ENCODE measurements at places on chromosomes 7 and 10.

GRCh38 chr7:99255463-99255862 lies 17.2 kb upstream of the MYH16 start:
- DNase-seq, result no peak
- no peaks in the 10 kb centered on the region for H3K36me3 ChIP-seq
- H3K4me3 ChIP-seq, result no peak overlapping the region
- no peaks in the 10 kb centered on the region for H3K27me3 ChIP-seq
- H3K4me1 ChIP-seq, result no peaks in the 10 kb centered on the region

DNA sequence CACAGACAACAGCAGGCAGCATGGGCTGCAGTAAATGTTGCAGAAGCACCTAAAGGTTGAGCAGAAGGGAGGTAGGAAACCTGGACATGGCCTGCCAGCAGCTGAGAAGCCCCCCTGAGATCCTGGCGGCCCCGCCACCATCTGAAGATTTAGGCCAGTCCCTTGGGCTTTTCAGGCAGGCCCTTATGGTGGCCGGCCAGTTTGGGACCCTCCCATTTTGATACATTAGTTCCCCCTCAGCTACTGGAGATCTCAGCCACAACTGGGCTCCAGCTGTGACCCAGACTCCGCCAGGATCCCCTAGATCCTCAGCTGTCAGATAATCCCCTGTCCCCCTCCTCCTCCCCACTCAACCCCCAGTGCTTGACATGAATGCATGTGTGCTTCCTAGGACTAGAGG lies 34.4 kb downstream of the ZNF783 start:
- H3K4me3 ChIP-seq, result no peak overlapping the region
- no peaks in the 10 kb centered on the region for H3K27me3 ChIP-seq
- H3K36me3 ChIP-seq, result peaks cover 12% of the 10 kb centered on the region

- no peak for DNase-seq
- no peaks in the 10 kb centered on the region for H3K4me1 ChIP-seq
- H3K36me3 ChIP-seq, result no peaks in the 10 kb centered on the region
- no peaks in the 10 kb centered on the region for H3K27me3 ChIP-seq
- no peak overlapping the region for H3K4me3 ChIP-seq
These were observed 51.9 kb downstream of the ASZ1 start for GRCh38 chr7:117375380-117375779.

GRCh38 chr10:68628576-68629127 lies 68.5 kb downstream of the TET1 start:
- no peaks in the 10 kb centered on the region for H3K27me3 ChIP-seq
- DNase-seq, result no peak
- peaks cover 14% of the 10 kb centered on the region for H3K4me1 ChIP-seq
- H3K27ac ChIP-seq, result no peak overlapping the region
- no peak overlapping the region for H3K4me3 ChIP-seq

- DNase-seq, result no peak
- no peaks in the 10 kb centered on the region for H3K36me3 ChIP-seq
These were observed 49.8 kb downstream of the FHIP2A start for GRCh38 chr10:114871379-114871778.

DNA sequence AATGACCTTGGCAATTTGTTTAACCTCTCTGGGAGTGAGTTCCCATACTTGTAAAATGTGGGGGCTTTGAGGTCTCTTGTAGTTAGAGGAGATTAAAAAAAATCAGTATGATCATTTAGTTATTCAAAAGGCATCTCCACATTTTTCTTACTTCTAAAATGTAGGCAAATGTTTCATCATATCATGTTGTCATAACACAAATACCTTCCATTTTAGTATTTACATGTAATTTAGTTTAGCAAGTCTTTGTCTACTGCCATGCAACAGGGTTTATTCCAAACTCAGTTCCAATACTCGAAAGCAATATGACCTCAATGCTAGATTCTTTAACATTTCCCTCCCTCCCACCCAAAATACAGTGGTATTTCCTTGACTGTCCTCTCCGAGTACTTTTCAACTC lies 262.8 kb upstream of the IMMP2L start:
- DNase-seq, result no peak
- H3K36me3 ChIP-seq, result no peaks in the 10 kb centered on the region
- no peaks in the 10 kb centered on the region for H3K4me1 ChIP-seq
- no peak overlapping the region for H3K27ac ChIP-seq

DNA sequence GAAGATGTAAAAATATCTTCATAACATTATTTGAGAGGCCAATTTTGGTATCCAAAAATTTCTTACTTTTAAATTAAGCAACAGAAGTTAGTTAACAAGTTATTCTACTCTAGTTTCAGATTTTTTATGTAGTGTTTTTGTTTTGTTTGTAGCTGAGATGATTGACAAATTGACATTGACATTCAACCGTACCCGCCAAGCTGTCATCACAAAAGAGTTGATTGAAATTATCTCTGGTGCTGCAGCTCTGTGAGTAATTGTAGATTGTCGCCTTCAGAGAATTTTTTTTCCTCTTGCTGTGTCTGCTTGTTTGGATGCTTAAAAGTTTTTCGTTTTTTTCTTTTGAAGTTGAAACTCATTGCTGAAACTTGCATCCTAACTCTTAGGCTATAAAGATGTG lies 14.6 kb downstream of the ATP5F1C start:
- H3K27me3 ChIP-seq, result no peaks in the 10 kb centered on the region
- H3K4me1 ChIP-seq, result no peaks in the 10 kb centered on the region
- peaks cover 81% of the 10 kb centered on the region for H3K36me3 ChIP-seq
- H3K4me3 ChIP-seq, result no peak overlapping the region

GRCh38 chr7:145092766-145093165 lies 256.9 kb upstream of the TPK1 start:
- no peak for DNase-seq
- no peaks in the 10 kb centered on the region for H3K27me3 ChIP-seq
- H3K4me3 ChIP-seq, result no peak overlapping the region
- H3K27ac ChIP-seq, result no peak overlapping the region
- no peaks in the 10 kb centered on the region for H3K36me3 ChIP-seq

GRCh38 chr10:64573623-64574325 lies 1052.6 kb downstream of the REEP3 start:
- no peaks in the 10 kb centered on the region for H3K27me3 ChIP-seq
- no peak overlapping the region for H3K27ac ChIP-seq
- DNase-seq, result no peak
- H3K4me3 ChIP-seq, result no peak overlapping the region

DNA sequence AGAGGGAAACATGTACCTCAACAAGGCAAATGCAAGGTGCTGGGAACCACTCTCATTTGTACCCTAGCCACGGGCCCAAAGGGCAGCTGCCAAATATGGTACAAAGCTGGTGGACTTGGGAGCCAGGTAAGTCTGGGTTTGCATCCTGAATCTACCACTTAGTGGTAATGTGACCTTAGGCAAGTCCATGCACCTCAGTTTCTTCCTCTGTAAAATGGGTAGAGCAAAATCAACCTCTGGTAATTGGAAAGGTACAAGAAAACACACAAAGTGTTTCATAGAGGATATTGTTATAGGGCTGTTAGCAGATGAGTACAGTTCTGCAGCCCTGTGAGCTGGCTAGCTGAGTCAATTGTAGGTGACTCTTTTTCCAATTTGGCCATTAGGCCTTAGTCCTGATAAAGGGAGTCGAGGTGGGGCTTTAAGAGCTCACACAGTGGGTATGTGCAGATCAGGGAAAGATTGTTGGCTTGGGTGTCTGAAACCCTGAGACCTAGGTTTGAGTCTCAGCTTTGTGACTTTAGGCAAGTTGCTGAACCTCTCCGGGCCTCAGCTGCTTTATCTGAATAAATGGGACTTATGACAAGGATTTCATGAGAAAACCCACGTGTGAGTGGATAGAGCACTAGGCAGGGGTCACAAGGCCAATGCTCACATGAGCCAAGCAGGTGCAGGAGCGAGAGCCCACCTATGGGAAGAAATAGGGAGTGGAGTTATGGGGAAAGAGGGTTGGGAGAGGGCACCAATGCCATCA lies 121.3 kb upstream of the GDF10 start:
- H3K4me3 ChIP-seq, result no peak overlapping the region
- no peak for DNase-seq
- H3K36me3 ChIP-seq, result no peaks in the 10 kb centered on the region
- no peak overlapping the region for H3K27ac ChIP-seq

- no peak overlapping the region for H3K4me3 ChIP-seq
- H3K36me3 ChIP-seq, result no peaks in the 10 kb centered on the region
- no peaks in the 10 kb centered on the region for H3K4me1 ChIP-seq
- H3K27me3 ChIP-seq, result no peaks in the 10 kb centered on the region
These were observed 68.7 kb downstream of the SGMS1 start for GRCh38 chr10:50554995-50555568.

- H3K27ac ChIP-seq, result no peak overlapping the region
- H3K27me3 ChIP-seq, result no peaks in the 10 kb centered on the region
- no peaks in the 10 kb centered on the region for H3K4me1 ChIP-seq
- H3K4me3 ChIP-seq, result no peak overlapping the region
- DNase-seq, result no peak
These were observed 31.2 kb downstream of the CFAP69 start for GRCh38 chr7:90276033-90276728.

- H3K36me3 ChIP-seq, result no peaks in the 10 kb centered on the region
- no peaks in the 10 kb centered on the region for H3K4me1 ChIP-seq
- no peak for DNase-seq
- no peaks in the 10 kb centered on the region for H3K27me3 ChIP-seq
- H3K27ac ChIP-seq, result no peak overlapping the region
These were observed 65.5 kb downstream of the SMURF1 start for GRCh38 chr7:99078416-99078815.

DNA sequence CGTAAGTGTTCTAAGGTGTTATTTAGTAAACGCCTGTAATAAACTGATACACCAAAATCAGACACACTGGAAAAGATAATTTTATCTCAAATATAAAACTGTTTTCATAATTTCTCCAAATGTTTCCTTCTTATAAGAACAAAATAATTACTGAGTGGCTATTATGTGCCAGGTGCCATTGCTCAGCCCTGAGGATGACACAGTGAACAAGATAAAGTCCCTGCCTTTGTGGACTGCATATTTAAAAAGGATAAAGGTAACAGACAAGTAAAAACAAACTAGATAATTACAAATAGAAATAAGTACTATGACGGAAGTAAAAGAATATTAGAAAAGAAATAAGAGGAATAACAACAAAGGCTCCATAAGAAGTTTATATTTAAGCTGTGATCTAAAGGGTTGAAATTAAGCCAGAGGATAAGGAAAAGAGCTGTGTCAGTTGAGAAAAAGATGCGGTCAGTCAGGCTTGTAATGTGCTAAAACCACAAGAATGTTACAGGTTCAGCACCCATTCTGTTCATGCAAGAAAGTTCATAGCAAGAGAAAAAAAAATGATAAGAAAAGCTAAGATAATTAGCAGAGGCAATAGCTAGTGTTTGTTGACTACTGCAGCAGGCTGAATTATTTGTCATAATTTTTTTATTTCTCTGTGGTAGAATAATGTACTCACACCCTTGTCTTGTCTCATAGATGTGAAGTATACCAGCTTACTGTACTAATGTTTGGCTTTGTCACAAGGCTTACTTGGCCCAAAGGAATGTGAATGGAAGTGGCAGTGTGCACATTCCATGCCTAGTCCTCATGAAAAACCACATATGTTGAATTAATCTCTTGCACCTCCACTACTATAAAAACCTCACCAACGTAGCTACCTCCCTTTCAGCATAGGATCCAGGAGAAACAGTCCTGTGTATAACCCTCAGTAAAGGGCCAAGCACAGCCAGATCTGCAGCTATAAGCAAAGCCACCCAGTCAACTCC lies 75.1 kb downstream of the CRPPA start:
- H3K27me3 ChIP-seq, result no peaks in the 10 kb centered on the region
- no peaks in the 10 kb centered on the region for H3K36me3 ChIP-seq
- H3K4me3 ChIP-seq, result no peak overlapping the region

- no peak overlapping the region for H3K27ac ChIP-seq
- no peak for DNase-seq
- H3K4me1 ChIP-seq, result no peaks in the 10 kb centered on the region
- H3K4me3 ChIP-seq, result no peak overlapping the region
- no peaks in the 10 kb centered on the region for H3K27me3 ChIP-seq
- H3K36me3 ChIP-seq, result no peaks in the 10 kb centered on the region
These were observed 39.8 kb upstream of the LANCL2 start for GRCh38 chr7:55325371-55325792.

- no peak for DNase-seq
- no peaks in the 10 kb centered on the region for H3K36me3 ChIP-seq
- no peaks in the 10 kb centered on the region for H3K4me1 ChIP-seq
- no peaks in the 10 kb centered on the region for H3K27me3 ChIP-seq
These were observed 1023.6 kb downstream of the XPNPEP1 start for GRCh38 chr10:108899670-108900069.

DNA sequence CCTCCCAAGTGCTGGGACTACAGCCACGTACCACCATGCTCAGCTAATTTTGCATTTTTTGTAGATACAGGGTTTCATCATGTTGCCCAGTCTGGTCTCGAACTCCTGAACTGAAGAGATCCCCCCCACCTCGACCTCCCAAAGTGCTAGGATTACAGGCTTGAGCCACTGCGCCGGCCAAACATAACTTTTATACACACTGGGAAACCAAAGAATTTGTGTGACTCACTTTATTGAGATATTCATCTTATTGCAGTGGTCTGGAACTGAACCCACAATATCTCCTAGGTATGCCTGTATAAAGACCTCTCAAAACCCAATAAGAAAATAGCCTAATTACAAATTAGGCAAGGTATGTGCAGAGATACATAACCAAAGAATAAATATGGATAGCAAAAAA lies 182.6 kb upstream of the FEZF1 start:
- DNase-seq, result no peak
- H3K27me3 ChIP-seq, result no peaks in the 10 kb centered on the region
- H3K4me3 ChIP-seq, result no peak overlapping the region
- no peaks in the 10 kb centered on the region for H3K36me3 ChIP-seq

GRCh38 chr10:110350812-110351211 lies 46.1 kb upstream of the SMNDC1 start:
- DNase-seq, result no peak
- no peak overlapping the region for H3K27ac ChIP-seq
- H3K4me3 ChIP-seq, result no peak overlapping the region
- H3K36me3 ChIP-seq, result no peaks in the 10 kb centered on the region
- H3K4me1 ChIP-seq, result peaks cover 18% of the 10 kb centered on the region

DNA sequence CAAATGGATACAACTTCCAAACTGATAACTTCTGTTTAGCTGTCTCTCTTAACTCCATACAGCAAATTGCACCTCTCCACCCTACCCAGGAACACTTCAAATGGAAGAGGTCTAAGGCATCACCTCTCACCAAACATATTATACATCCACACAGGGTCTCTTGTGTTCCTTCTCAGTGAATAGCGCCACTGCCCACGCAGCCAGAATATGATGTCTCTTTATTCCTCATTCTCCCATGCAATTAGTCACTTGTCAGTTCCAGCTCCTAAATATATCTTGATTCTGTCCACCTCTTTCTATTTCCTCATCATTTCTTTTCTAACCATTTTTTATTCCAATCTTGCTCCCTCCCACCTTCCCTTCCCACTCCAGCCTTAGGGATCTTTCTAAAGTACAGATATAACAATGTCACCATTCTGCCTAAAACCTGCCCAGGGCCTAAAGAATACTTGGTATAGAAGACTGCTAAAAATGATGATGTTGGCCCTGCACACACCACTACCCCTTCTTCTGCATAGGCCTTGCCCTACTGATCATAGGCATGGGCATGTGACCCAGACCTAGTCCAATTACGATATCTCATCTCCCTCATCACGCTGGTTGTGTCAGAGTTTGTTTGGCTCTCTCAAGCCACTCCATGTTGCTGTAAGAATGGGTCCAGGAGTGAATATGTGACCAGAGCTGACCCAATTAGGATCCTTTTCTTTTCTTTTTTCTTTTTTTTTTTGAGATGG lies 5.7 kb upstream of the TSPAN14 start:
- H3K4me3 ChIP-seq, result no peak overlapping the region
- no peak overlapping the region for H3K27ac ChIP-seq
- no peaks in the 10 kb centered on the region for H3K36me3 ChIP-seq
- H3K27me3 ChIP-seq, result no peaks in the 10 kb centered on the region
- DNase-seq, result no peak
